ENCODE measurements at places on chromosomes 3 and 15.

DNA sequence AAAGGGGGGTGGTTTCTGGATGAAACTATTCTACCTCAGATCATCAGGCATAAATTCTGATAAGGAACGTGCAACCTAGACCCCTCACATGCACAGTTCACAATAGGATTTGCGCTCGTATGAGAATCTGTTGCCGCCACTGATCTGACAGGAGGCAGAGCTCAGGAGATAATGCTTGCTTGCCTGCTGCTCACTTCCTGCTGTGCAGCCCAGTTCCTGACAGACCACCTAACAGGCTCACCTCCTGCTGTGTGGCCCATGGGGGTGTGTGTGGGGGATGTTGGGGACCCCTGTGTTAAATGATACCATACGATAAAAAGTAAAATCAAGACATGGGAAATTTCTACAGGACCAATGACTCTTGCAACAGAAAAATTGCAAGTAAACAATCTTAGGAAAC is 24.0 kb downstream of the CP start:
- no peak for DNase-seq

GRCh38 chr15:60889491-60889890 is 339.6 kb downstream of the RORA start:
- DNase-seq = no peak

DNA sequence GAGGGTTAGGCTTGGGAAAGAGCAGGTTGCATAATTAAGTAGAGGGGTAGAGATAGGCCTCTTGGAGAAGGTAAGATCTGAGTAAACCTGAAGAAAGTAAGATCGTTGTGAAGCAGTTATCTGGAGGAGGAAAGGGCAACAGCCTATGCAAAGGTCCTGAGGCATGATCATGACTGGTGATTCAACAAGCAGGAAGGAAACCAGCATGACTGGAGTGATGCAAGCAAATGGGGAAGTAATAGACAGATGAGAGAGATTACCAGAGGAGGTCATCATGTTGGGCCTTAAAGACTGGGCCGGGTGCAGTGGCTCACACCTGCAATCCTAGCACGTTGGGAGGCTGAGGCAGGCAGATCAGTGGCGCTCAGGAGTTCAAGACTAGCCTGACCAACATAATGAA is 360.2 kb downstream of the EPHB1 start:
- no peak for DNase-seq

DNA sequence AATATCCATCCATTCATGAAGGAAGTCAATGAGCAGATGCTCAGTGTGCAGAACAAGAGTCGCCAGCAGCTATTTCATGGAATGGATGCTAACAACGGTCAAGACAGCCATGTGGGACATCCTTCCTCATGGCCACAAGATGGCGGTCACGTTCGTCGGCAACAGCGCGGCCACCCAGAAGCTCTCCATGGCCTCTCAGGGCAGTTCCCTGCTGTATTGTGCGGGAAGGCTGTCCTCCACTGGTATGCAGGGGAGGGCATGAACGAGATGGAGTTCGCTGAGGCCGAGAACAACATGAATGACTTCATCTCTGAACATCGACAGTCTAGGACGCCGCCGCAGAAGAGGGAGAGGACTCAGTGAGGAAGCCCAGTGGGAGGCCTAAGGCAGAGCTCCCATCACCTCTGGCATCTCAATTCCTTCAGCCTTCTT is 208.3 kb downstream of the TJP1 start:
- DNase-seq = no peak

- peak; percentile 9 for DNase-seq
Observed at GRCh38 chr15:100783291-100783690, 96.3 kb upstream of the ALDH1A3 start.

DNA sequence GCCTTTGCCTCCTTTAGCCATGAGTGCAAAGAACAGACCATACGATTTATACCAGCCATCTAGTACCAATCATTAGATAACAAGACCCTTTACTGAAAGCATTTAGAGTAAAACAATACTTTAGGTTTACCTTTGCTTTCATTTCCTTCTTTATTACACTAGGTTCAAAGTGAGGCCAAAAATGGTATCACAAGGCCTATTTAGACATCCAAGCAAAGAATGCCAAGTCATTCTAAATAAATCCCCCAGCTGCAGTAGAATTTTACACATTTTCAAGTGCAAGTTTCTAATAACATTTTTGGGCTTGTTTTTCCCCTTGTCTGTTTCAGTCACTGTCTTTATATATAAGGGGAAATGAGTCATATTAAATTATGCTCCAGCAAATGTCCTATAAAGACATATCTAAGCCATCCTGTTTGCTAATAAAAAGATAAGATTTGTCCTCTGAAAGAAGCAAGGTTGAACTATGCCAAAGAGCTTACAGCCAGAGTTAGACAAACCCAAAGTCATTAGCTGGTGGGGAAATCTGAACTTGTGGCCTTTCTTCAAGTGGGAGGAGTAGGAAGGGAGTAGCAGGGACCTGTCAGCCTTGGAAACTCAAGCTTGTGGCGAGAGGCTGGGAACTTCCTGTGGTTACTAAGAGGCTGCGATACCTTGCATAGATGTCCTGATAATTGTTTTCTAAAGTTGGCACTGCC is 232.7 kb downstream of the MECOM start:
- DNase-seq = no peak

GRCh38 chr15:88635318-88635717 is 3.5 kb upstream of the ISG20 start:
- DNase-seq = no peak

DNA sequence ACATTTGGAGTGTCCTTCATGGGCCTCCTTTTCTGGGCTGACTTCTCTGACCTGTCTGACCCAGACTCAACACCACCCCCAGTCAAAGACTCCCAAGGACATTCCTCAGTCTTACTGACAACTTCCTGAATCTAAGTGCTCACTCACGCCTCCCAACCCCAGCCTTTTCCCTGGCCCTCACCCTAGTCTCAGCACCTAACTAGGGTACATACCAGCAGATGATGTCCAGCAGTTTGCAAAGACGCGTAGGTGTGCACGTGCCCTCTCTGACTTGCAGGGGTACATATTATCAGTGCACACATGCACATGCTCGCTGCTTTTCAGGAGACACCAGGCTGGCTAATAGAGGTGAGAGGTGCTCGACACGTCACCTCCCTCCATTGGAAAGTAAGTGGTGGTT is 38.7 kb upstream of the SLCO2A1 start:
- peak; percentile 56 for DNase-seq

DNA sequence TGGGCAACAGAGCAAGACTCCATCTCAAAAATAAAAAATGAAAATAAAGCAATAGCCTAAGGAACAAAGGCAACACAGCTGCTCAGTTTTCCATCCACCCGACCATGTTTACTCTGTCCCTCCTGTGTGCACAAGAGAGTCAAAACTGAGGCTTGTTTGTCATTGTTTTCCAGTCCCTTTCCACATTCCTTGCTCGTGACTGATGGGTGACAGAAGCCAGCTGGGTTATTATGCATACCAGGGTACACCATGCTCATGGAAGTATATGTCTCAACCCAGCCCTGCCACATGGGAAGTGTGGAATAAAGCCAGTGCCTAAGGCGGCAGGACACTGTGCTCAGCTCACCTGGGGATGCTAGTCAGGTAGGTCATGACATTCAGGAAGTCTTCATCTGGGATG is 49.5 kb downstream of the MCF2L2 start:
- DNase-seq = no peak

DNA sequence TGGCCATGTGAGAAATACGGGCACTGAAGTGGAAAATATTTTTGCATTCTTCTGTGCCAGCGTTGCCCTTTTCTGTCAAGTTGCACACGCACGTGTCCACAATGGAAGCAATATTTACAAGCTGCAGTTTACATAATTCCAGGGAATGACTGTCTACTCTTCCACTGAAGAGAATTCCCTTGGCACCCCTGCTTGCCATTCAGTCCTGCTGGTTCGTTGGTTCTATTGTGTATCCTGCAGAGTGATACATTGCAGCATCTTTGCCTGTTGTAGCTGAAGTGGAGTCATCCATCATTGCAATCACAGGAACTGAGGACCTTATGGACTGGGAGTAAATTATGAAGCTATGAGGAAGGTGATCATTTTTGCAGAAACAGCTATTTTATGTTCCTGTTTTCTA is 759.4 kb downstream of the ROBO2 start:
- DNase-seq = no peak

- no peak for DNase-seq
Observed at GRCh38 chr15:91055548-91056331, 33.3 kb upstream of the VPS33B start.

DNA sequence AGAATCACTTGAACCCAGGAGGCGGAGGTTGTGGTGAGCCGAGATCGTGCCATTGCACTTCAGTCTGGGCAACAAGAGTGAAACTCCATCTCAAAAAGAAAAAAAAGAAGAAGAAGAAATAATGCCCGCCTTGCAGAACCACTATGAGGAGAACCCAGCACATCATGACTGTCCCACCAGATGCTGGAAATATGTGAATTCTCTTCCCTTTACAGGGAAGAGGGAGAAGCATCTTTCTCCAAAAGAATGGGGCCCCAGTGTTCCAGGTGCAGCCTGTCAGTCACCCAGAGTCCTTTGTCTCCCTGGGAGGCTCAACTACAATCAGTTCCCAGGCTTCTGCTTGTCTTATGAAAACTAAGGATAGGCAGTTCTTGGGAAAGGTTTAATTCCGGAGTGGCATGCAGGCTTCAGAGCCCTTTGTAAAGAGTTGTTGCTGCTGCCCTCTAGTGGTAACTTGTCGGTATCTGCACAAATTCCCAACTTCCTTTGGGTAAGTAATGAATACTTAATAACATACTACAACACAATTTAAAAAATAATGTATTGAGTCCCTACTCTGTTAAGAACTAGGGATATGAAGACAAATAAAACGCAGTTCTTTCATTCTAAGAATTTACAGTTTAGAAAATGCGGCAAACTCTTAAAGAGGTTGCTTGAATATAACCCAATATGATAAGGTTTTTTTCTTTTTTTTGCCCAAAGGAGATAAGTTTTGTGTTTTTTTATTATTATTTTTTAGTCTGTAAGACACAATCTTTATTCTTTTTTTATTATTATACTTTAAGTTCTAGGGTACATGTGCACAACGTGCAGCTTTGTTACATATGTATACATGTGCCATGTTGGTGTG is 18.6 kb upstream of the TICRR start:
- no peak for DNase-seq

GRCh38 chr15:83153288-83153687 is 45.8 kb downstream of the TM6SF1 start:
- no peak for DNase-seq

Measured in coronary artery (tissue), 2 donors.